ENCODE measurements at places on chromosomes 13 and 19.
A peak's percentile ranks its signal among the peaks of the same experiment; 100 is the strongest.

- no peak for DNase-seq
These were observed 35.8 kb downstream of the ZNF420 start for GRCh38 chr19:37114001-37114400.

DNA sequence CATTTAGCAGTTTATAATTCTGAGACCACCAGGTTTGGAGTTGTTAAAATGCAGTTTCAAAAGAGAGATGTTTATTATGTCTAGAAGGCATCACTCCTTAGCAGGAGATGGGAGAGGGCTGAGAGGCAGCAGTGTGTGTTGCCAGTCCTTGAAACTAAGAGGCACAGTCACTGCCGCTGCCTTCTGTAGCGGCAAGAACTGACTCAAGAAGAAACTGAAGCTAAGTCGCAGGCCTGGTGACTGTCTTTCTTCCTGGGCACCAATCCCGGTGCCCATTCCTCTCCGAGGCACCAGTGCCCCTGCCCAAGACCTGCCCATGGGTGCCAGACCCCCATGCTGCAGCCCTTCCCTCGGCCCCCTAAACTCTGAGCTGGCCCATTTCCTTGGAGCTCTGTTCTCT lies 20.1 kb downstream of the N4BP2L1 start:
- DNase-seq: no peak

GRCh38 chr19:35216016-35216832 lies 12.3 kb downstream of the FAM187B start:
- DNase-seq: no peak

GRCh38 chr19:49474542-49474924 lies 518 bp downstream of the FLT3LG start:
- DNase-seq: no peak

DNA sequence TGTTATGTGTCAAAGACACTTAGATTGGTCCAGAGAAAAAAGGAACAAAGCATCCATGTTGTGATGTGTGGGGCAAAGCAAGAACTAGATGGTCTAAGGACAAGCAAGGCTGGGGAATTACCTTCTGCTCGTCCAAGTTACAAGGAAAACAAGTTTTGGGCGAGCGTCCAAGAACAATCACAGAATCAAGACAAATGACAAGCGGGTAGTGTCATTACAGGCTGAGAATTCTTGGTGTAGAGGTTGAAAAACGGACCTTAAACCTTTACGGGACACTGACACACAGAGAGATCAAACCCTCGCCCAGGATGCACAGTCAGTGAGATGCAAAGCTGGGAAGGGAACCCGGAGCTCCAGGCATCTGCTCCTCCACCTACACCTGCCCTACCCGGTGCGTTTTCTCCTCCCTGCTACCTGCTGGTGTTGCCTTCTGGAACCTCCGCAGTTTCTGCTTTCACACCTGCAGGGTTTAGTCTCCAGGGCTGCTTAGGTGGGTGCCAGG lies 515 bp upstream of the ZNF324B start:
- DNase-seq: peak; percentile 3

DNA sequence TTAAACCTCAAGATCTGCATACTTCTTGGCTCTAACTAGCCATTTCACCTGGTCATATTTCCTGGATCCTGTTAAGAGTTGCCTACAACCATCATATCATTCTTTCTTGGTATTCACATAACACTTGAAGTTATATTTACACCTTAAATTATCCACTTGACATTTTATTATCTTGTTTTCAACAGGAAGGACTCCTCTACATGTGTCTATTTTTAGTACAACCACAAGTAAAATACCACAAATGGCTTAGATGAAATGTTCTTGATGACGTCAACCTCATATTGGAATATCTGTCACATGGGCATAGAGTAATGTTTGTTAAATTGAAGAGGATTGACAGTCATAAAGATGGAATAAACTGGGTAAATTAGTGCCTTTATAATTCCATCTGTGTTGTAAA lies 9.4 kb downstream of the PCDH20 start:
- no peak for DNase-seq

DNA sequence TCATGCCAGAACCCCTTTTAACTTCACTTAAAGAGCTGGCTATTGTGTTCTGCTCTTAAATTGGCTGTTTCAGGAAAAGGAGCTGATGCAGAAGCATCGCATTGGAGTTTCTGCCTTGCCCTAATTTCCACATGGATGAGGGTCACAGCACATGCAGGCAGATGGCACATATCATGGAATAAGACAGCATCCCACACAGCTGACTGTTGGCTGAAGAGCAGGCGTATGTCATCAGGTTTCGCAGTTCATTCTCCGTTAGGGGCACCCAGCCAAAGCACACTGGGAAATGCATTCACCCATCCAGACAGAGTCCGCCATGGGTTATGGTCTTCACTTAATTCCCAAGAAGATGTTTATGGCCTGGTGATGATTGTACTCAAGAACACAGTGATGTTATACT lies 572.5 kb downstream of the LIG4 start:
- DNase-seq: no peak

DNA sequence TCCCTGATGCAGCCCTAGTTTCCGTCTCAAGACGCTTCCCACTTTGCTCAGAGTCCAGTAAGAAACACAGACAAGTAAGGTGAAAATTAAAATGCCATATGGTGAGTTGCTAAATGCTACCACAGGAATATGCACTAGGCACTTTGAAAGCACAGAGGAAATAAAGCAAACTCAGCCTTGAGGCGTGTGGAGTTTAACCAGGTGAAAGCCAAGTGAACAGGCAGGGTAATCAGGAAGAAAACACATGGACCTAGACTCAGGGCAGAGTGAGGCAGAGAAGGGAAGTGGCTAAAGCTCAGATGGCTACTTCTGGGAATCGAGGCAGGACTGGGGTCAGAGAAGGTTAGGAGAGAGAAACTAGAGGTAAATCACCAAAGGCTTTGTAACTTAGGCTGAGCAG lies 5.4 kb upstream of the UBL3 start:
- no peak for DNase-seq

GRCh38 chr13:21884299-21884909 lies 213.5 kb downstream of the FGF9 start:
- peak; percentile 8 for DNase-seq

GRCh38 chr19:18319591-18320135 lies 3.2 kb downstream of the LSM4 start:
- DNase-seq: no peak

DNA sequence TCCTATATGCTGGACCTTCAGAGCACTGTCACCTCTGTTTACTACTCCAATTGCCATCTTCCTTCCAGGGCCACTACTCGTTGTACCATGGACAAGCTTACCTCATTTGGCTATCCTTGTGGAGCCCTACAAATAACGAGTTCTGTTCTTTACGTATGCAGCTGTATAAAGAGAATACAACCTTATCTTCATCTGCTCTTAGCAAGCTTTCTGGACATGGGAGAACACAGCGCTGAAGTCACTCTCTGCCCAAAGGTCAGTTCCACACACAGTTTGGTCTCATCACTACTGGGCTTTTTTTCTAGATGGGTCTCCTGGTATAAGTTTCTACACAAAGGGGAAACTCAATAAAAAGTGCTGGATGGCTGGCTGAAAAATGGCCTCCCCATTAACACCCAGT lies 88.9 kb downstream of the CDADC1 start:
- DNase-seq: no peak

- no peak for DNase-seq
These were observed 635.4 kb upstream of the ARGLU1 start for GRCh38 chr13:107203146-107203847.

Measured in NCI-H774 (cell line).